ENCODE measurements at places on chromosomes 2 and 18. TPM values are rescaled to one million over a fixed set of nuclear protein-coding genes. Genes with fewer than 3 reads are reported as not detected.

DNA sequence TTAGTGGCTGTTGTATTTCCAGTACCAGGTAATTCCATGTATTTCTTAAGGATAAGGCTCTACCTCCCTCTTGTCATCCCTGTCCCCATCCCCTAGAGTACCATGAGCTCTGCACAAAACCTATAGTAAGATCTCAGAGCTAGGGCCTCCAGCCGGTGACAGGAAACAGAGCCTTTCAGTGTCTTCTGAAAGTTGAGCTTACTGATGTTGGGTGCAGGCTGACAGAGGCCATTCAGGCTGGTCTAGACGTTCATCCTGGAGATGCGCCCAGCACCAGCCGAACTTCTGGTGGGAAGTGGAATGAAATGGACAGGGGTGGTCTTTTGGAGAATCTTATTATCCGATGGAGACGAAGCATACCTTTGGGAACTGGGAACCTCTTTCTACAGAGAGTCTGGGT is 16.7 kb upstream of the LYPD6B start:
- no peaks in the 10 kb centered on the region for H3K36me3 ChIP-seq
- H3K4me1 ChIP-seq = no peaks in the 10 kb centered on the region
- no peaks in the 10 kb centered on the region for H3K27me3 ChIP-seq
- no peak for DNase-seq
- H3K27ac ChIP-seq = no peak overlapping the region
- no peak overlapping the region for H3K4me3 ChIP-seq

GRCh38 chr18:1252936-1253335 is 348.3 kb downstream of the ADCYAP1 start:
- H3K27ac ChIP-seq = no peak overlapping the region
- no peaks in the 10 kb centered on the region for H3K4me1 ChIP-seq
- H3K4me3 ChIP-seq = no peak overlapping the region
- no peaks in the 10 kb centered on the region for H3K36me3 ChIP-seq
- no peak for DNase-seq
- no peaks in the 10 kb centered on the region for H3K27me3 ChIP-seq

DNA sequence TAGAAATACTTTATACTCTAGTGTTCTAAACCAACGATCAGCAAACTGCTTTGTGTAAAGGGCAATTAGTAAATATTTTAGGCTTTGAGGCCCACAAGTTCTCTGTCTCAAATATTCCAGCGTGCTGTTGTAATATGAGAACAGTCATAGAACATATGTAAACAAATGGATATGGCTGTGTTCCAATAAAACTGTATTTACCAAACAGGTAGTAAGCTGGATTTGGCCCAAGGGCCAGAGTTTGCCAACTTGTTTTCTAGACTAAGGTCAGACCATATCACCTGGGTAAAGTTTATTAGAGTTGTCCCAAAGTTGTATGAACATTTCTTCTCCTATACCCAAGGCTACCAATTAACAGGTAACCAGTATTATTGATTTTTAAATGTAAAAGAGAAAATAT is 303.2 kb upstream of the MC4R start:
- DNase-seq = no peak
- no peaks in the 10 kb centered on the region for H3K36me3 ChIP-seq
- no peaks in the 10 kb centered on the region for H3K27me3 ChIP-seq

- no peak overlapping the region for H3K4me3 ChIP-seq
- H3K27me3 ChIP-seq = no peaks in the 10 kb centered on the region
- H3K36me3 ChIP-seq = peaks cover 20% of the 10 kb centered on the region
- DNase-seq = peak; percentile 84
- H3K27ac ChIP-seq = peak overlapping the region; percentile 35
Observed at GRCh38 chr2:61179701-61180639, 18.0 kb downstream of the C2orf74 start.

The TRIM43 gene
- total RNA-seq = not detected

GRCh38 chr18:48842259-48843061 is 108.3 kb downstream of the SMAD7 start:
- no peak overlapping the region for H3K4me3 ChIP-seq
- H3K36me3 ChIP-seq = no peaks in the 10 kb centered on the region
- peak overlapping the region; percentile 6 for H3K27ac ChIP-seq
- H3K4me1 ChIP-seq = peaks cover 6% of the 10 kb centered on the region
- H3K27me3 ChIP-seq = no peaks in the 10 kb centered on the region
- DNase-seq = peak; percentile 45

The SF3B6 gene
- total RNA-seq = 16.7 TPM

GRCh38 chr2:3467654-3468053 is 51.7 kb downstream of the ADI1 start:
- no peaks in the 10 kb centered on the region for H3K27me3 ChIP-seq
- H3K27ac ChIP-seq = no peak overlapping the region
- H3K36me3 ChIP-seq = no peaks in the 10 kb centered on the region
- H3K4me1 ChIP-seq = no peaks in the 10 kb centered on the region
- no peak overlapping the region for H3K4me3 ChIP-seq
- no peak for DNase-seq

The CRYGC gene
- total RNA-seq = not detected

The EML6 gene
- total RNA-seq = 2.1 TPM

GRCh38 chr2:71716697-71717624 is 263.6 kb downstream of the DYSF start:
- H3K4me1 ChIP-seq = no peaks in the 10 kb centered on the region
- no peaks in the 10 kb centered on the region for H3K27me3 ChIP-seq
- no peak overlapping the region for H3K4me3 ChIP-seq
- peak; percentile 48 for DNase-seq

The EXOC6B gene
- total RNA-seq = 11.3 TPM

DNA sequence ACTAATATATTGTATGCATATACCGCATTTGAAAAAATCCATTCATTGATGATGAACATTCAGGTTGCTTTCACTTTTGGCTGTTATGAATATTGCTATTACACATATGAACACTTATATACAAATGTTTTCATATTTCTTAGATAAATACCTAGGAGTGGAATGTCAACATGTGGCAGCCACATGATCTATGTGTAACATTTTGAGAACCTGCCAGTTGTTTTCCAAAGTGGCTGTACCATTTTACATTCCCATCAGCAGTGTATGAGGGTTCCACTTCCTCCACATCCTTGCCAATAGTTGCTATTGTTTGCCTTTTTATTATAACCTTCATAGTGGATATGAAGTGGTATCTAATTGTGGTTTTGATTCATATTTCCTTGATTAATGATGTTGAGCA is 40.5 kb downstream of the CCDC85A start:
- DNase-seq = no peak
- no peak overlapping the region for H3K27ac ChIP-seq
- no peaks in the 10 kb centered on the region for H3K36me3 ChIP-seq
- H3K4me3 ChIP-seq = no peak overlapping the region
- H3K4me1 ChIP-seq = no peaks in the 10 kb centered on the region
- H3K27me3 ChIP-seq = no peaks in the 10 kb centered on the region

- no peaks in the 10 kb centered on the region for H3K4me1 ChIP-seq
- no peaks in the 10 kb centered on the region for H3K27me3 ChIP-seq
- H3K4me3 ChIP-seq = no peak overlapping the region
- H3K27ac ChIP-seq = no peak overlapping the region
Observed at GRCh38 chr18:59848002-59848401, 51.8 kb upstream of the PMAIP1 start.

The SATB2 gene
- 4.8 TPM for total RNA-seq

- H3K4me3 ChIP-seq = no peak overlapping the region
- H3K27ac ChIP-seq = peak overlapping the region; percentile 31
- no peaks in the 10 kb centered on the region for H3K4me1 ChIP-seq
- DNase-seq = no peak
Observed at GRCh38 chr2:23483791-23484190, 98.8 kb downstream of the KLHL29 start.

The SAG gene
- not detected for total RNA-seq

DNA sequence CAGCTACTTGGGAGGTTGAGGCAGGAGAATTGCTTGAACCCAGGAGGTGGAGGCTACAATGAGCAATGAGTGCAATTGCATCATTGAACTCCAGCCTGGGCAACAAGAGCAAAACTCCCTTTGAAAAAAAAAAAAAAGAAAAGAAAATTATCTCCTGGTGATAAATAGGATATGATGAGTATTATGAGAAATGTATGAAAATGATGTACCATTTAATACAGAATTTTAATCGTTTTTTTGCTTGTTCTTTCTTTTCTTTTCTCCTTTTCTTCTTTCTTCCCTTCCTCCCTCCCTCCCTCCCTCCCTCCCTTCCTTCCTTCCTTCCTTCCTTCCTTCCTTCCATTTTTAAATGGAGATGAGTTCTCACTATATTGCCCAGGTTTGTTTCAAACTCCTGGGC is 40.4 kb downstream of the TTC27 start:
- H3K4me1 ChIP-seq = no peaks in the 10 kb centered on the region
- H3K4me3 ChIP-seq = no peak overlapping the region
- H3K36me3 ChIP-seq = peaks cover 8% of the 10 kb centered on the region

DNA sequence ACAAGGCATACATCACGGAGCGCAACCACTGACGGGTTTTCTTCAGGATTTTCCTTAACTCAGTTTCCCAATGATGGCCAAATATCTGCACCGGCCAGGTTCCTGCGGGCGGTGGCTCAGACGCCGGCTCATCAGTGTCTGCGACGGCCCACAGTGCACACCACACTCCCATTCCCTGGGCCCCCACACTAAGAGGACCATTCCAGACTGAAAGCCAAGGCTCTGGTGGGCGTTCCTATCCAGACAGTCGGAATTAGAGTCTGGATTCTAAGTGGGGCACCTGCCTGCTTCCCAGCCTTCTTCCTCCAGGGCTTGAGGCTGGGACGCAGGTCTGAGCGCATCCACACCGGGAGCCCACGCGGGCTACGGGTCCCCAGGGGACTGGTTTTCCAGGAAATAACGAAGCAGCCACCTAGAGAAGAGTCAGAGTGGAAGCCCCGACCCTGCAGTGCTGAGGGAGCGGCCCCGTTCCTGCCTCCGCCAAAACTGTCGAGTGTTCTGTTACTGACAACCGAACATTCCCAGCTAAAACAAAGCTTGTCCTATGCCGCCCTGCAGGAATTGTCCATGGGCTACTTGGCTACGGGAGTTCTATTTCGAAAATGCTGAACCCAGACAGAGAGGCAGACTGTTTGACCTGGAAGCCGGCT is 75.3 kb downstream of the TMEM18 start:
- H3K36me3 ChIP-seq = no peaks in the 10 kb centered on the region
- no peak for DNase-seq
- H3K4me1 ChIP-seq = no peaks in the 10 kb centered on the region
- H3K27me3 ChIP-seq = no peaks in the 10 kb centered on the region
- no peak overlapping the region for H3K27ac ChIP-seq

The EGR4 gene
- 0.18 TPM for total RNA-seq

GRCh38 chr18:56492136-56492535 is 146.3 kb downstream of the TXNL1 start:
- no peaks in the 10 kb centered on the region for H3K4me1 ChIP-seq
- no peaks in the 10 kb centered on the region for H3K27me3 ChIP-seq
- no peak overlapping the region for H3K27ac ChIP-seq
- DNase-seq = no peak
- no peaks in the 10 kb centered on the region for H3K36me3 ChIP-seq

GRCh38 chr2:171895786-171896185 is 1.7 kb upstream of the SLC25A12 start:
- no peak overlapping the region for H3K27ac ChIP-seq
- no peaks in the 10 kb centered on the region for H3K27me3 ChIP-seq
- peaks cover 14% of the 10 kb centered on the region for H3K4me1 ChIP-seq
- DNase-seq = no peak
- no peak overlapping the region for H3K4me3 ChIP-seq

- no peak for DNase-seq
- H3K27ac ChIP-seq = no peak overlapping the region
- no peaks in the 10 kb centered on the region for H3K4me1 ChIP-seq
- no peak overlapping the region for H3K4me3 ChIP-seq
- H3K27me3 ChIP-seq = no peaks in the 10 kb centered on the region
Observed at GRCh38 chr18:59961070-59961469, 61.3 kb downstream of the PMAIP1 start.

- no peak overlapping the region for H3K27ac ChIP-seq
- no peaks in the 10 kb centered on the region for H3K27me3 ChIP-seq
- DNase-seq = no peak
- no peak overlapping the region for H3K4me3 ChIP-seq
- H3K36me3 ChIP-seq = no peaks in the 10 kb centered on the region
Observed at GRCh38 chr2:54350426-54350825, 94.4 kb upstream of the TSPYL6 start.

- no peaks in the 10 kb centered on the region for H3K36me3 ChIP-seq
- no peak overlapping the region for H3K4me3 ChIP-seq
- no peaks in the 10 kb centered on the region for H3K4me1 ChIP-seq
- no peak for DNase-seq
- no peaks in the 10 kb centered on the region for H3K27me3 ChIP-seq
Observed at GRCh38 chr2:232300894-232301387, 77.6 kb upstream of the ALPP start.

DNA sequence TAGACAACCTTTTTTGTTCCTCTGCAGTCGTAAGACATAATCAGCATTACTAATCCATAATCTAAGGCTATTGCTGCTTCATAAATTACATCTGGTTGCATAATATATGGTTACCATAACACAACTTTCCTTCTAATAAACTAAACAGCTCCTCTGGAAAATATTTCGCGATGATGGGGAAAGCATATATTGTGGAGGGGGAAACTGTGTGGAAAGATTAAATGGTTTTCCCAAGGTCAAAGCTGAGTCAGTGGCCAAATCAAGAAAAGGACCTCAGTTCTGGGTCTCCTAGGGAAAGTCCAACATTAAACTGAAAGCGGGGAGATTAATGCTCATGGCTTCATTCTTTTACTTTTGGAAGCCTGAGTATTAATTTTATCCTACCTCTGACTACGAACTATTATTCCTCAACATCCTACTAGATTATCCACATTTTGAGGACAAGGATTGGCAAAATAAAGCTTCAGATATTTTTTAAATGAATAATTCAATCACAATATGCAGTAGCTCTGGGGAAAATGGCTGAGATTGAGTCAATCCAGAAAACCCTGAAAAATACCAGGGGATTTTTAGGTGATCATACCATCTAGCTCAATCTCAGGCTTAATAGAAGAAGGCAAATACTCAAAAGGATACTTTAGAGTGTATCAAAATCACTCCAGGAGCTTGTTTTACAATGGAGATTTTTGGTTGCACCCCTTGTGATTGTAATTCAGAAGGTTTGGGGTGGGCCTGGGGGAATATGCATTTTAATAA is 33.8 kb upstream of the STK17B start:
- no peaks in the 10 kb centered on the region for H3K36me3 ChIP-seq
- H3K4me3 ChIP-seq = no peak overlapping the region
- H3K27ac ChIP-seq = no peak overlapping the region
- no peak for DNase-seq
- no peaks in the 10 kb centered on the region for H3K4me1 ChIP-seq
- H3K27me3 ChIP-seq = no peaks in the 10 kb centered on the region

The RIT2 gene
- not detected for total RNA-seq

DNA sequence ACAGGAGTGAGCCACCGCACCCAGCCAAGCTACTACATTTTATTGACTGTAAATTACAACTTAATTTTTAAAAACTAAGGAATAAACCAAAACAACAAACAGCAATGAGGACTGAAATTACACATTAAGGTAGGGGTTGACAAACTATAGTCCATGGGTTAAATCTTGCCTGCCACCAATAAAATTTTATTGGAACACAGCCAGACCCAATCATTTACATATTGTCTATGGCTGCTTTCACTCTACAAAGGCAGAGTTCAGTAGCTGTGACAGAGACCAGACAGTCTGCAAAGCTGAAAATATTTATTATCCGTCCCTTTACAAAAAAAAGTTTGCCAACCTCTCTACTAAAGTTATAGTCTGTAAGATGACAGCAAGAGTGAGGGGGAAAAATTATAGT is 24.3 kb upstream of the UGP2 start:
- no peak overlapping the region for H3K4me3 ChIP-seq
- peaks cover 16% of the 10 kb centered on the region for H3K4me1 ChIP-seq
- no peak overlapping the region for H3K27ac ChIP-seq
- H3K27me3 ChIP-seq = no peaks in the 10 kb centered on the region

The CTAGE1 gene
- not detected for total RNA-seq

GRCh38 chr2:149213764-149214493 is 116.5 kb upstream of the LYPD6 start:
- no peak for DNase-seq
- no peaks in the 10 kb centered on the region for H3K4me1 ChIP-seq
- H3K4me3 ChIP-seq = no peak overlapping the region

Data from pancreas (tissue), 10 donors.